ENCODE measurements at places on chromosomes 3 and 15. TPM values are rescaled to one million over a fixed set of nuclear protein-coding genes. Genes with fewer than 3 reads are reported as not detected.

ARHGEF26 gene
- polyA plus RNA-seq, result 7.3 TPM

KY gene
- not detected for polyA plus RNA-seq

- DNase-seq, result no peak
Observed at GRCh38 chr3:168021737-168022450, 73.8 kb downstream of the GOLIM4 start.

ASB14 gene
- 0.38 TPM for polyA plus RNA-seq

- DNase-seq, result peak; percentile 50
Observed at GRCh38 chr15:26720546-26720945, 52.3 kb downstream of the GABRB3 start.

DNA sequence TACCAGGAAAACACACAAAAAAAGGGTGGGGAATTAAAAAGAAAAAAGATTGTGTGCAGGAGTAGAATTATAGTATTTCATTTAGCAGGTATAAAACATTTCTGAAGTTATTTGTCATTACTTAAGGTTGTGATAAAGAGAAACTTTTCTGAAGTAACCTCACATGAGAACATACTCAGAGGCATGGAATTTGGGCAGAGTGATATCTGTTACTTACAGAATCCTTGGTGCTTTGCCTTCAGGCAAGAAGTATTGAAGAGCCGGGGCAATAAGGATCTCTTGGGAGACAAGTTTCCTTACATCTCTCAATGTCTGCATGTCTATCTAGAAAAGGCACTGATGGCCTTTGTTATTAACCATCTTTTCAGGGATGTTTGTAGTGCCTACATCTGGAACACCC, 179.7 kb upstream of the ROBO1 start:
- DNase-seq, result no peak

GRCh38 chr3:133843634-133844033, 38.0 kb downstream of the SRPRB start:
- no peak for DNase-seq

DNA sequence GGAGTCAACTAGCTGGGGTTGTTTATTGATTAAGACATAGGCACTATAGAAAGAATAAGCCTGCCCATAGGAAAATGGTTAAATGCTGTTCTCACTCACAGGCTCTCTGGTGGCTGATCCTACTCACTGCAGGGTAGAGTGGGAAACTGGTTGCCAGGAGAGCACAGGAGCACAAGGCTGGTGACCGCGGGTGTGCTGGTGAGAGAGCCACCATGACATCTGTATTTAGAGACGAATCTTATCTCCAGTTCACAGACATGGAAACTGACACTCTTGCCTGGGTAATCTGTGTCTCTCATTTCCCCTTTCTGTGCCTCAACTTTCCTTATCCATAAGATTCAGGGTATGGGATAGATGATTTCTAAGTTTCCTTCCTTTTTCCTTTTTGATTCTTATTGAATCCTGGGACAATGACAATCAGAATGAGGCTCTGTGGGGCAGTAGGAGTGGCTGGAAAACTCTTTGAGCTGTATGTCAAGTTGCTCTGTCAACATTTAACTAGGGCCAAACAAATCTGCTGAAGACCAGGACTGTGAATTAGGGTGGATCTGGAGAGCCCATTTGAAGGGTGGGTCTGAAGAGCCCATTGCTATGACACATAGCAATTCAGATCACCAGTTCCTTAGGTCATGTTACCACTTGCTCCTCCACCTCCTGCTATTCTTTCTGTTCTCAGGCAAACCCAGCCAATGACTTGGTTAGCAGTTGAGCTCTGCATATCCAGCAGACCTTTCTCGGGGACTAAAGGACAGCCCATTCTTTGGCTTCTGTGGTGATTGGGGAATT, 286.1 kb upstream of the TBL1XR1 start:
- DNase-seq, result peak; percentile 67
